ENCODE measurements at places on chromosomes 16 and 17.
A peak's percentile ranks its signal among the peaks of the same experiment; 100 is the strongest.

- DNase-seq: no peak
Observed at GRCh38 chr17:2137342-2138098, 82.6 kb downstream of the HIC1 start.

DNA sequence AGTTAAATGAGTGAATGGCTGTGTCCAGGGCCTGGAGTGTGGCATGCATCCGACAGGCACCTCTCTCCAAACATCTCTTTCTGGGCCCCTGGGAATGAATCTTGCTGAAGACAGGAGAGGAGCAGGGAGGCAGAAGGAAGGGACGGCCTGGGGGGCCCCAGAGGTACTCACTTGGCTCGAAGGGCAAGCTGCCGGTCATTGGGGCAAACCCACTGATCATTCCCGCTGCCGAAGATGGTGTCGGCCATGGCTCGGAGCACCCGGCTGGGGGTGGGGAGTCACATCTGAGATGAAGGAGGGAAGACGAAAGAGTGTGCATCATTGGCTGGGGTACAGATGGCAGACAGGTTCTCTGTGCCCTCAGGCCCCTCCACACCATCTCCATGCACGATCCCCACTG is 25.3 kb downstream of the RPH3AL start:
- DNase-seq: no peak

GRCh38 chr17:32253117-32253611 is 12.5 kb upstream of the RHBDL3 start:
- DNase-seq: peak; percentile 39

DNA sequence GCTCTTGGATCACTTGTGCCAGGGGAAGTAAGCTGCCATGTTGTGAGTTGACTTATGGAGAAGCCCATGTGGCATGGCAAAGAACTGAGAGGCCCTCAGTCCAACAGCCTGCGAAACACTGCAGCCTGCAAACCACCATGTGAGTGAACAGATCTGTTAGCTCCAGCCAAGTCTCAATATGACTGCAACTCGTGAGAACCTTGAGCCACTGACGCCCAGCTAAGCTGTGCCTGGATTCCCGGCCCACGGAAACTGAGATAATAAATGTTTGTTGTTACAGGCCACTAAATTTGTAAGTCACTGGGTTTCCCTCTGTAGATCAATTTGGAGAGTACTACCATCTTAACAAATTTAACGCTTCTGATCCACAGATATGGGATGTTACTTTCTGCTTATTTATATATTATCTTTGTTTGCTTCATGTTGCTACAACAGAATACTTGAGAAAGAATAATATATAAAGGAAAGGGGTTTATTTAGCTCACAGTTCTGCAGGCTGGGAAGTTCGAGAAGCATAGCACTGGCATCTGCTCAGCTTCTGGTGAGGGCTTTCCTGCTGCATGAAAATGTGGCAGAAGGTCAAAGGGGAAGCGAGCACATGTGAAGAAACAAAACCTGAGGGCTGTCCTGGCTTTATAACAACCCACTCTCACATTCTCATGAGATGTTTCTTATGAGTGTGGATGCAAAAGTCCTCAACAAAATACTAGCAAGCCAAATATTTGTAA is 29.4 kb upstream of the ATP2A3 start:
- no peak for DNase-seq

DNA sequence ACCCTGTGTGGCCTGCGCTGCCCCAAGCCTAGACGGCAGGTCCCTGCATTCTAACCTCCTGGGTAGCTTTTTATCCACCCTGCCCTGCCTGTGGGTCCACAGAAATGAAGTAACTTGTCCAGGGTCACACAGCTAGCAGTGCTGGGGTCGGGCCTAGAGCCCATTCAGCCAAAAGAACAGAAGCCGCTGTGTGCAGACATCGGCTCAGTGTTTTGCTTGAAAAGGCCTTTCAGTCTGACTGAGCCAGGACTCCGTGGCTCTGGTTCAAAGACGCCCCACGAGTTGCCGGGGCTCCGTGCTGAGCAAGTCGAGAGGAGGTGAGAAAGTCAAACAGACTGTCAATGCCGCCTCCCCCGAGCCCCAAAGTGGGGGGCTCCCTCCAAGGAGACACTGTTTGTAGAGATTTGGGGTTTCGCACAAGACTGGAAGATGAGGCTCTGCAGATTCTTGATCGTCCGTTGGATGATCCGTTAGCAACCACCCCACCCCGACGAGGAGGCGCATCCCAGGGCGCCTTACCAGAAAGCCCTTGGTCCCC is 226.2 kb downstream of the NTN1 start:
- no peak for DNase-seq

GRCh38 chr16:11871193-11871592 is 19.9 kb upstream of the RSL1D1 start:
- no peak for DNase-seq

DNA sequence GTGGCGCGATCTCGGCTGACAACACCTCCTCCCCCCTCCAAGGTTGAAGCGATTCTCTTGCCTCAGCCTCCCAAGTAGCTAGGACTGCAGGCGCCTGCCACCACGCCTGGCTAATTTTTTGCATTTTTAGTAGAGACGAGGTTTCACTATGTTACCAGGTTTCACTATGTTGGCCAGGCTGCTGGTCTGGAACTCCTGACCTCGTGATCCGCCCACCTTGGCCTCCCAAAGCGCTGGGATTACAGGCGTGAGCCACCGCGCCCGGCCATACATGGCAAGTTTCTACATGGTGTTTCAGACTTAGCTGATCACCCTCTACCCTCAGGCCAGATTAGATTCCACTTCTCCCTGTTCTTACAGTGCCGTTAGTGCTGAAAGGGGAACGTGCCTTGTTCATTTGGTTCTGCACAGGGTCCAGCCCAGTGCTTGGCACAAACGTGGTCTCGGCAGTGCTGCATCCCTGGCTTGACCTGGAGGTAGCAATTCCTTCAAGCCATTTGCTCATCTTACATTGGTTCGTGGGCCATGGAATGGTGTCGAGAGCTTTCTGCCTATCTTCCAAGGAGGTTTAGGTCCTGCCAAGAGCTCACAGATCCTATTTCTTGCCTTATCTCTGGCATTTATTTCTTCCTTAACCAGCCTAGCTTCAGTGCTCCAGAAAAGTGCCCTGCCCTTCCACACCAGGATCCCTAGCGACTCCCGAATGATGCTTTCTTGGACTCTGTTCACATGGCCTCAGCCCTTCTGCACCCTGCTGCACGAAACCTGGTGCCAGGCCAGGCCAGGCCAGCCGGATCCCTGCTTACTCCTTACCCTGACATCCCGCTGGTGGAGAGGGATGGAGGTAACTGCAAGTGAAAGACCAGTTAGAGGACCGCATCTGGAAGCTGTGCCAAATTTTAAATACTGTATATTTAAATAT is 14.8 kb upstream of the AURKB start:
- DNase-seq: no peak

- DNase-seq: no peak
Observed at GRCh38 chr16:69031877-69032301, 73.6 kb upstream of the HAS3 start.

DNA sequence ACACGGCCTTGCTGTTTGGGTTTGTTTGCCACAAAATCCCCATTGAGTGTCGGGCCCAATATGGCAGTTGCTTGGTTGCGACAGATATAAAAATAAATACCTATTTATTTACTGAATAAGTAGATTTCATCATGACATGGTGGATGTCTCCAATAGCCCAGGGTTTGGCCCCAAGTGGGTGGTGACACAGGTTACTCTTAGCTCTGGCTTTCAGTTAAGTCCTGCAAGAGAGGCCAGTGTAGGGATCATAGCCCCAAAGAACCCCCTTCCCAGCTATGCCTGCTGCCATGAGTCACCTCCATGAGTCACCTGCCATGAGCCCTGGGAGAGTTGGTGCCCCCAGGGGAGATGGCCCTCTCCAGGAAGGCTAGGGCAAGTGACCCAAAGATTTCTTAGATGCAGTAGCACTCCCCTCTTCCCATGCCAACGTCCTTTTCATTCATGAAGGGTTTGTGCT is 78.7 kb upstream of the LGALS9 start:
- DNase-seq: no peak

DNA sequence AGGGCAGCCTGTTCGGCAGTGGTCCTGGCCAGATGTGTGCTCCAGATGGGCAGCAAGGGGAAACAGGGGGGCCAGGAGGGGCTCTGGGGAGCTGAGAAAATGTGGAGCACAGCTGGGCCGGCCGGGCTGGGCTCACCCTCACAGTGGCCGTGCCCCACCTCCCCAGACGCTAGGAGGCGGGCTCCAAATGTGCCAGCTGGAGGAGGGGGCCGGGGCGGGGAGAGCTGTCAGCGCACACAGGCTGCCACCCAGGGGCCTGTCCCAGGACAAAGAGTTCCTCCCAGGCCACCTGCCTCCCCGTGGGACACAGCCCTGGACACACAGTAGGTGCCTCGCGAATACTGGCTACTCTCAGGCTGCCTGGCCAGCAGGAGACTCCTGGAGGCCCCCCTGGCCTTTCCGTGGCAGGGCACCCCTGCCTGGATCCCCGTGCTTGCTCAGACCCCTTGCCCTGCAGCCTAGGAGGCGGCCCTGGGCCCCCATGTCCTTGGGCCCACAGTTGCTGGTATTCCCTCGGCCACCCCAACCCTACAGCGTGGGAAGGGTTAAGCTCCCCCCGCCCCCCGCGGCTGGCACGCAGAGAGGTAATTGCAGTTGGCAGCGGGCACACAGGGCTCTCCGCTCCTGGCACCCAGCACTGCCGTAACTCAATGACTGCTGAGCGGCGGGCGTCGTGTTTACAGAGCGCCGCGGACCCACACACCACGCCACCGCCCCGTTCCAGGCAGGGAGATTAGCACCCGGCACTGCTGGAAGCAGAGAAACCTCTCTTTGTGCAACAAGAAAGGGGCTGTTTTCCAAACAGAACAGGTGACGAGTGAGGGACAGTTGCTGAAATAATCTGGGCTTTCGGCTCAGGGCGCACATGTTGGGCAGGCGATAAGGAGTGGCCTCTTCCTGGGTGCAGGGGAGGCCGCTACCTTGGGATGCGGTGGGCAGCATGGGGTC is 32.2 kb downstream of the BAHCC1 start:
- no peak for DNase-seq

All from activated CD4-positive, alpha-beta T cell treated with anti-CD3 and anti-CD28 coated beads, Interleukin-2, amount 50 U/mL, for 24 hours (primary cell).